CD8-positive, alpha-beta memory T cell (primary cell): ENCODE measurements at places on chromosomes 5 and 9. TPM values are rescaled to one million over a fixed set of nuclear protein-coding genes. Genes with fewer than 3 reads are reported as not detected.

TXNDC8 gene
- total RNA-seq: not detected

GRCh38 chr9:130143958-130144366 is 28.2 kb upstream of the NCS1 start:
- H3K27ac ChIP-seq: no peak overlapping the region
- no peak overlapping the region for H3K4me3 ChIP-seq
- no peaks in the 10 kb centered on the region for H3K36me3 ChIP-seq
- H3K27me3 ChIP-seq: peaks cover 8% of the 10 kb centered on the region
- H3K4me1 ChIP-seq: peaks cover 16% of the 10 kb centered on the region

DNA sequence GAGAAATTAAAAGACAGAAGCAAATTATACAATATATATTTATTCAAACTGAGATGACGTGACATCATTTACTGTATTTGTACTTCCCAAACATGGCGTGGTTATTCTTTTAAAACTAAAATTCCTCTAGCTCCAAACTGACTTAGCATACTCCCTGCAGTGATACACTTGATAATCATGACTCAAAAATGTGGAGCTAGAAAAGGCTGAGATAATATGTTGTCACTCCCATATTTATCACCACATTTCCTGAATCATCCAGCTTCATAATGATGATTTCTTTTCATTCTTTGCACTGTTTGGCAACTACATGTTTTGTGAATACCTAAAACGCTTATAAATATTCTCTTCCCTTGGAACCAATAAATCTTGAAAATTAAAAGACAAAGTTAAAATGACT is 341.0 kb downstream of the EBF1 start:
- H3K27ac ChIP-seq: no peak overlapping the region
- no peaks in the 10 kb centered on the region for H3K4me1 ChIP-seq
- H3K27me3 ChIP-seq: no peaks in the 10 kb centered on the region
- H3K4me3 ChIP-seq: no peak overlapping the region
- no peak for DNase-seq
- no peaks in the 10 kb centered on the region for H3K36me3 ChIP-seq

DNA sequence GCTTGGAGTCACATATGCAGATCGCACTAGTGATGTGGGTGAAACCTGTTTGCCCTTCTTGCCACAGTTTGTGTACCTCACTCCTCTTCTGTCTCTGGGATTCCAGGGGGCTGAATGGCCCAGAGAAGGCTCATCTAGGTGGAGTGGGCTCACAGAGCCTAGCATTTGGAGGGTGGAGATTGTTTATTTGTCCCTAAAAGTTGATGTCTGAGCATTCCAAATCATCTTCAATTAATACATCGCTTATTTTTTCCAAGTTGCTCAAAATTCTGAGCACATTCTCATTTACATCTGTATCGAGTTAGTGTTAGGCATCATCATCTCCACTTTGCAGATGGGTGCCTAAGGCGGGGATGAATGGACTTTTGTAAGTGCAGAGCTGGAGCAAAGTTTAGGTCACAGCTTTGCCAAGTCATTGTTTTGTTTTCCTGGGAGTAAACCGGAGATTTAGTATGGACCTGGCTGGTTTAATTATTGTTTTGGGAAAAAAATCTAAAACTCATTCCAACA is 2.0 kb downstream of the ABL1 start:
- H3K27ac ChIP-seq: no peak overlapping the region
- H3K4me3 ChIP-seq: no peak overlapping the region
- no peaks in the 10 kb centered on the region for H3K27me3 ChIP-seq
- no peaks in the 10 kb centered on the region for H3K36me3 ChIP-seq
- DNase-seq: no peak
- H3K4me1 ChIP-seq: peaks cover 13% of the 10 kb centered on the region

GRCh38 chr9:93893899-93894690 is 61.1 kb downstream of the BARX1 start:
- no peak for DNase-seq
- no peaks in the 10 kb centered on the region for H3K36me3 ChIP-seq
- no peak overlapping the region for H3K4me3 ChIP-seq
- H3K27ac ChIP-seq: no peak overlapping the region
